ENCODE measurements at places on chromosomes 2 and 18.

GRCh38 chr18:69494841-69495240, 94.2 kb downstream of the DOK6 start:
- no peak for DNase-seq

- DNase-seq = no peak
Measured at GRCh38 chr2:11748861-11749645, 2.6 kb downstream of the LPIN1 start.

GRCh38 chr2:11576398-11576797, 42.6 kb downstream of the GREB1 start:
- no peak for DNase-seq

GRCh38 chr2:120389036-120389391, 43.1 kb downstream of the INHBB start:
- DNase-seq = peak; percentile 12

DNA sequence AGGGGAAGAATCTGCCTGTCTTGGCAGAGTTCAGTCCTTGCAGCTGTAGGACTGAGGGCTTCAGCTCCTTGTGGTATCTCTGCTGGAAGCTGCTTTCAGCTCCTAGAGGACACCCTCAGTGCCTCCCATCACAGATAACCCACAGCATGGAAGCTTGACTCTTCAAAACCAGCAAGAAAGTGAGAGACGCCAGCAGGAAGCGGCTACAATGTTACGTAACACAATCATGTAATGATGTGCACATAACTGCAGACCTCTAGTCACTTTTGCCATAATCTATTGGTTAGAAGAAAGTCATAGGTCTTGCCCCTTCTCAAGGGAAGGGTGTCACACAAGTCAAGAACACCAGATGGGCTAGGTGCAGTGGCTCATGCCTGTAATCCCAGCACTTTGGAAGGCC, 69.1 kb upstream of the AFF3 start:
- no peak for DNase-seq

- no peak for DNase-seq
Measured at GRCh38 chr18:68679528-68679927, 35.4 kb downstream of the TMX3 start.

GRCh38 chr2:222745836-222746559, 74.5 kb downstream of the MOGAT1 start:
- DNase-seq = no peak

DNA sequence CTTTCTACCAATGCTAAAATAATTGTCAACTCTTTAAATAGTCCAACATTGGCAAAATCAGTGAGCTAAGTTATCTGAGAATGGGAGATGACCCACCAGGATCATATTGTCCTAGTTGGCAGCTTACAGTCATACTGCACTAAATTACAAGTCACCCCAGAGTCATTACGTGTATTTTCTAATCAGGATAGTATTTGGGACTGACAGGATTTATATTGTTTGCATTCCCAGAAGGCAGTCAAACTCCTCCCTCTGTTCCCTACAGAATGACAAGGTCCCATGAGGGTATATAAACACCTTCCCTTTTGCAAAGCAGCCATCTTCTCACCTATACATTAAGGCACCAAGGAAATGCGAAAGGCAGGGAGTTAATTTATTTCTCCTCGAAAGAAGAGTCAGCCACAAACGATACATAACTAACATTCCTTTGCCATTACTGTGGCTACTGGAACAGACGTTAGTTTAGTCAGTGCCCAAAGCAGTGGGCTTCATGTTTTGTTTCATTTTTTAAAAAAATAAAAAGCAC, 125.3 kb downstream of the ANTXR1 start:
- no peak for DNase-seq

GRCh38 chr2:50466685-50467084, 565.2 kb downstream of the NRXN1 start:
- DNase-seq = no peak

- DNase-seq = no peak
Measured at GRCh38 chr2:47025969-47026610, 110.5 kb upstream of the MCFD2 start.

- no peak for DNase-seq
Measured at GRCh38 chr18:36326771-36327170, 29.3 kb downstream of the FHOD3 start.

- no peak for DNase-seq
Measured at GRCh38 chr2:159091381-159091780, 122.9 kb downstream of the TANC1 start.

GRCh38 chr2:138949517-138949916, 169.3 kb upstream of the NXPH2 start:
- DNase-seq = no peak

GRCh38 chr2:178280244-178280852, 86.0 kb downstream of the OSBPL6 start:
- DNase-seq = no peak

- DNase-seq = no peak
Measured at GRCh38 chr2:217852555-217853211, 150.1 kb downstream of the TNS1 start.

GRCh38 chr2:50729306-50730049, 302.5 kb downstream of the NRXN1 start:
- no peak for DNase-seq

DNA sequence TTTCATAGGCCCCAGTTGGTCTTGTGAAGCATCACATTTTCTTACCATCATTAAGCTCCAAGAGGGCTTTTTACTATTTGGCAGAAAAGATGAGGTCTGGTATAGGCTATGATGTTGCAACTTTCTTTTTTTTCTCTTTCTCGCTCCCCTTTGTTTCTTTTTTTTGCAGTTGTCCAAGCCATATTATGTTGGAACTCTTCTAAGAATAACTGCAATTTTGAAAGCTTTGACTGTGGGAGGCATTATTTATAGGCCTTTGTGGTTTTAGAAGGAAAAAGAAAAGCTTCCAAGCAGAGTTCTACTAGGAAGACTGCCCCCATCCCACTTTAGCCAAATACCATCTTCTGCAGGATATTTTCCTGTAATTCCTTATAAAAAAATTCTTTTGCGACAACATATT, 571.6 kb downstream of the ARHGAP15 start:
- DNase-seq = no peak

DNA sequence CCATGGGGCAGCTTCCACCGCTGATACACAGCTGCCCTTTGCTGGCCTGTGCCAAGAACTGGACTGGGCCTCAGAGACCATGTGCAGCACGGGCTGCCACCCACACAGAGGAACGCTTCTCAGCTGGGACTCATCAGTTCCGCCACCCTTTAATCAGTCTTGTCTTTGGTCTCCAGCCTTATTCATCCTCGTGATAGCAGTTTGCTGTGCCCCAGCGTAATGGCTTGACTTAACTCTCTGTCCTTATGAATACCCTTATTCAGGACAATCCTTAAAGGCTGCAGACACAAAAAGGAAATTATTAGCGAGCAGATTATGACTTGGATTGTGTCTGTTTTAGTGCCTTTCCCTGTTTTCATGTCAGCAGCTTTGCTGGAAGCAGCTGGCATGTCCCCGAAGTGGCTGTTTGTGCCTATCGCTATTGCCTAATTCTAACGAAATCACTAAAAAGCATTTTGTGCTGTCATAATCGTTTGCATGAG, 108.9 kb upstream of the DAPL1 start:
- DNase-seq = no peak

DNA sequence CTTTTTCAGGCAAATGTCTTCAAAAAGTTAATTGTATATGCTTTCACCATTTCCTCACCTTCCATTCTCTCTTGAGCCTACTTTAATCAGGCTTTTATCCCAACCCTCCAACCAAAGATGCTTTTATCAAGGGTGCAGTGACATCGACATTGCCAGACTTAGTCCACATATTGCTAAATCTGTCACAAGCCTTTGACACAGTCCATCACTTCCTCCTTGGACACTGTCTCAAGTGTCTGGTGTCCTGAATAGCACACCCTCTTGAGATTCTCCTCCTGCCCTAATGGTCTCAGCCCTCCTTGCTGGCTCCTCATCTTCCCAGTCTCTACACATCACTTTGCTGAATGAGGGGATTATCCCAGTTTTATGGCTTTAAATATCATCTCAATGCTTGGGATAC, 147.5 kb upstream of the SLC39A10 start:
- DNase-seq = no peak

DNA sequence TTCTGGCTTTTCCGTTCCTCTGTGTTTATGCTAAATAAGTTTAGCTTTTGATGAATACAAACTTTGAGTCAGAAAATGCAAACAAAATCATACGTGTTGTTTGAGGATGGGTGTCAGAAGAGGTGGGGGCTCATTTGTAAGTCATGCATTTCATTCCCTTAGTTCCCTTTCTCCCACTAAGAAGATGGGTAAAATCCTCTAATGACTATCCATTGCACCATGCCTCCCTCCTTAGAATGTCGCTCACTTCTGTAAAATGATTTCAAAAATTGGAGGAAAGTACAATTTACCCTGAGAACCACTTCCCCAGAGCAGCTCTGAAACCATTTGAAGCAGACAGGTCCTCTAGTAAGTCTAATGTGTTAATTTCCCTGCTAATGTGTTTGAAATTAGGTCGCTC, 629.6 kb upstream of the VRK2 start:
- DNase-seq = no peak

DNA sequence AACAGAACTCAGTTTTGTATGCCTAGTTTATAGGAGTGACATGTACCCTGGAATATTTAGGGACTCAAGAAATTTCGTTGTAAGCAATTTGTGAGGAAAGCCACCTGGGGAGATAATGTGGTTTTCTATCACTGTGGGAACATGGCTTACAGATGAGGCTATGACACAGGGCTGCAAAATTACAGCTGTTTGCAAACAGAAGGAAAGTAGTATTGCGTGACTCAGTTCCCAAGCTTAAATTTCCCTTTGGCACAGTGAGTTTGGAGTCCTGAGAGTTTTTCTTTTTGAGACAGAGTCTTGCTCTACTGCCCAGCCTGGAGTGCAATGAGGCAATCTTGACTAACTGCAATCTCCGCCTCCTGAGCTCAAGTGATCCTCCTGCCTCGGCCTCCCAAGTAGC, 149.8 kb downstream of the MYO5B start:
- no peak for DNase-seq

- no peak for DNase-seq
Measured at GRCh38 chr2:9215680-9216079, 9.1 kb downstream of the ASAP2 start.

DNA sequence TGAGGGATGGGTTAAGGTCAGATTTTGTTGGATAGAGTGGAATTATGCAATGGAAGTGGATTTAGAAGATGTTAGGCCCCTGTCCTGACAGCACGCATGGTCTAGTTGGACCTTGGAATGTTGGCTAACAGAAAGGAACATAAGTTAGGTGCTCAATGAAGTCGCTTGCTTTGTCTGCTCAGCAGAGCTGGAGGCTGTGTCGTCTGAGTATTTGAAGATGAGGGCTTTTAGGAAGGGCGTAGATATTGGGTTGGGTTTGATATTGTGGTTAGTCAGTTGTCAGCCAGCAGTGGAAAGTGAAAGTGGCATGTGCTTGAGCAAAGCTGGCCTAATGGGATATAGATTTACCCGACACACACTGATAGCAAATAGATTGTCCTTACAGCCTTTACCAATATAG, 239.3 kb downstream of the PRKCE start:
- no peak for DNase-seq

GRCh38 chr2:30470426-30470825, 23.4 kb downstream of the LCLAT1 start:
- no peak for DNase-seq

GRCh38 chr2:153986488-153987229, 114.9 kb downstream of the GALNT13 start:
- DNase-seq = no peak

DNA sequence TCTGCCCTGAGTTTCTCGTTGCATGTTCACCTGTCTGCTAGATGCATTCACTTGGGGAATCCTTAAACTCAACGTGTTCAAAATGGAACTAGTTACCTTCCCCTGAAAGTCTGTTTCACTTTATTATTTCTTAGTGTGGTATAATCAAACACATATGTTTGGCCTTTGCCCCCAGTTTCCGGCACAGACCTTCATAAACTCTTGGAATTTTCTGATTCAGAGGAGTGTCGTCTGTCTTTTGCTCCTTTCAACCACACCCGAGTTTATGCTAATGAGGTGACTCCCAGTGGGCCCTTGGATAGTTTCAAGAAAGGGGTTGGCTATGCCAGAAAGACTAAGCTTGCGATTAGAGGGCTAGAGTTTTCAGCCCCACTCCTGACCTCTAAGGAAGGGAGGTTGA, 198.9 kb downstream of the CDCA7 start:
- no peak for DNase-seq

GRCh38 chr18:31657823-31658669, 26.3 kb downstream of the B4GALT6 start:
- no peak for DNase-seq

DNA sequence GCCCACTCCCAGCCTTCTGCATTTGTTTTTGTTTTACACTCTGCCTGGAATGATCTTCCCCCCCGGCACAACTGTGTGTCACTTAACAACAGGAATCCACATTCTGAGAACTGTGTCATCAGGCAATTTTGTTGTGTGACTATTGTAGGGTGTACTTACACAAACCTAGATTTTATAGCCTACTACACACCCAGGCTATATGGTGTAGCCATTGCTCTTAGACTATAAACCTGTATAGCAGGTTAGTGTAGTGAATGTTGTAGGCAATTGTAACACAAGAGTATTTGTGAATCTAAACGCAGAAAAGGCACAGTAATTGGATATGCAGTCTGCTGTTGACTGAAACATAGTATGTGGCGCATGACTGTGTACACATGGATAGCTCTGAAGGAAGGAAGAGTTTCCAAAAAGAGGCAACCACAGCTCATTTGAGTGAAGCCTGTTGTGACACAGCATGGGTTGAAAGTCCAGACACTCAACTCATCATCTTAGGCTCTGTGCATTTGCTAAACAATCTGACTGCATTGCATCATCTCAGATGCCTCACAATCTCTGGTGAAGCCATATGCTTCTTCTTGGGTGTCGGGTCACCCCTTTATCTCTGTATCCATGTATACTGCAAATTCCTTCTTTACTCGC, 506.6 kb upstream of the SPHKAP start:
- no peak for DNase-seq

DNA sequence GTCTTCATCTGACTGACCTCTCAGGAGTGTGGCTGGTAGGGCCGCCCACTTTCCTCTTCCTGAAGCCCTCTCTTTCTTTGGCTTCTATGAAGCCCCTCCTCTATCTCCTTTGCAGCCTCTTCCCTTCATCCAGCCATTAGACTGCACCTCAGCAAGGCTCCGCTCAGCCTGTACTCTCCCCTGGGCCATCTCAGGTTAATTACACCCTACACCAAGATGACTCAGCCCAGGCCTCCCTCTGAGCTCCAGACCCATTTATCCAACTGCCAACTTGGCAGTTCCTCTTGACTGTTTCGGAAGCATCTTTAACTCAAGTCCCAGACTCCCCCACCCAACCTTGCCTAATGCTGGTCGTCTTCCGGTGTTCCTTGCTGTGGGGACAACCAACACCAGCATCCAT, 5.8 kb upstream of the WNT6 start:
- peak; percentile 17 for DNase-seq

DNA sequence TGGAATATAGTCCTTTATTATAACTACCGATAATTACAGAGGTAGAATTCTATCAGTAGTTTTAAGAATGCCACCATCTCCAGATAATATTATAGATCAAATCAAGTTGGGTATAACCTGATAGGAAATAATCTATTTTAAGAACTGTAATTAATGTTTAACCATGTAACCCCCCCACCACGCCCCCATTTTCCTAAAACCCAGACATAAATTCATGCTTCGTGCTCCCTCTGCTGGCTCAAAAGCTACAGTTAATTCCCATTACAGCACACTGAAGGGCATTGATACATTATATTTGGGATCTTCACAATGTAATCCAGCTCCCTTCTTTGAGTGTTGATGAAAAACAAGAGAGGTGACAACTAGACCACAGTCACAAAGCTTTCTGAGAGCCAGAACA, 228.0 kb upstream of the SMAD7 start:
- no peak for DNase-seq

All from activated naive CD8-positive, alpha-beta T cell treated with anti-CD3 and anti-CD28 coated beads, Interleukin-2, amount 10 ng/mL, durations not matched to agents 7 days and 5 days (primary cell).